ENCODE measurements at places on chromosomes 1 and 21.

GRCh38 chr1:171663036-171663853, 10.8 kb upstream of the MYOC start:
- no peak for DNase-seq

GRCh38 chr1:83781667-83782066, 217.3 kb downstream of the TTLL7 start:
- no peak for DNase-seq

- DNase-seq: no peak
These were observed 1059.5 kb upstream of the ADGRL4 start for GRCh38 chr1:80066060-80066459.

DNA sequence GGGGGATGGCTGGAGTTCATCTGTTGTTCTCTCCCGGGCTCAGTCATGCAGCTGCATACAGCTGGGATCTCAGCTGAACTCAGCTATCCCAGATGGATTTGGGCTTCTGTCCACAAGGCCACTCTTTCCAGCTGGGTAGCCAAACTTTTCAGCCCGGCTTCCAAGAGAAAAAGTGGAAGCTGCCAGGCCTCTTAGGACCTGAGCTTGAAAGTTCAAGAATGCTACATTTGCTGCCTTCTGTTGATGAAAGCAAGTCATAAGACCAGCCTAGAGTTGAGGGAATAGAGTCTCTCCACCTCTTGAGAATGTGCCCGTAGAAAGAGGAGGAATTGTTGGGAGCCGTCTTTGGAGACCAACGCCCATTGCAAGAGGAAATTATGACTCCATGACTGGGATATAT, 95.3 kb downstream of the C1orf21 start:
- no peak for DNase-seq

- DNase-seq: peak; percentile 88
These were observed 125.7 kb upstream of the CXADR start for GRCh38 chr21:17387030-17387617.

GRCh38 chr21:32978331-32979270, 47.1 kb upstream of the OLIG2 start:
- DNase-seq: no peak

DNA sequence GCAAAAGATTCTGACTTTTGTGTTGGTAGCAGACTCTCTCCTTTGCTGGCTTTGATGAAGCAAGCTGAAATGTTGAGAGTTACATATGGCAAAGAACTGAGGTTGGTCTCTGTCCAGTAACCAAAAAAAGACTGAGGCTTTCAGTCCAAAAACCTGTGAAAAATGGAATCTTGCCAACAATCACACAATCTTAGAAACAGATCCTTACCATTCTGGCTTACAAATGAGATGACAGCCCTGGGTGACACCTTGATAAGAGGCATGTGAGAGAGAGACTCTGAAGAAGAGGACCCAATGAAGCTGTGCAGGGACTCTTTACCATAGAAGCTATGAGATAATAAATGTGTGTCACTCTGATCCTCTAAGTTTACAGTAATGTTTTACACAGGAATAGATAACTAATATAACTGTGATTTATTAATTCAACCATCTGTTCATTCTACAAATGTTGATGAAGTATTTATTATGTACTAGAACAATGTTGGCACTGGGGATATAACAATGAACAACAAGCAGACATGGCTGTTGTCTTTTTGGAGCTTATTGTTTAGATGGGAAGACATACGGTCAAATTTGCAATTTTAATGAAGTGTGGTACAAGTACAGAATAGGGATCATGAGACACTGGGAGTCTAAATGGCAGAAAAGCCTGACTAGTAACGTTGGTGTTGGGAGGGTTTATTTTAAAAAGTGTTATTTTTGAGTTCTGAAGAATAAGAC, 251.0 kb downstream of the OLFM3 start:
- no peak for DNase-seq

DNA sequence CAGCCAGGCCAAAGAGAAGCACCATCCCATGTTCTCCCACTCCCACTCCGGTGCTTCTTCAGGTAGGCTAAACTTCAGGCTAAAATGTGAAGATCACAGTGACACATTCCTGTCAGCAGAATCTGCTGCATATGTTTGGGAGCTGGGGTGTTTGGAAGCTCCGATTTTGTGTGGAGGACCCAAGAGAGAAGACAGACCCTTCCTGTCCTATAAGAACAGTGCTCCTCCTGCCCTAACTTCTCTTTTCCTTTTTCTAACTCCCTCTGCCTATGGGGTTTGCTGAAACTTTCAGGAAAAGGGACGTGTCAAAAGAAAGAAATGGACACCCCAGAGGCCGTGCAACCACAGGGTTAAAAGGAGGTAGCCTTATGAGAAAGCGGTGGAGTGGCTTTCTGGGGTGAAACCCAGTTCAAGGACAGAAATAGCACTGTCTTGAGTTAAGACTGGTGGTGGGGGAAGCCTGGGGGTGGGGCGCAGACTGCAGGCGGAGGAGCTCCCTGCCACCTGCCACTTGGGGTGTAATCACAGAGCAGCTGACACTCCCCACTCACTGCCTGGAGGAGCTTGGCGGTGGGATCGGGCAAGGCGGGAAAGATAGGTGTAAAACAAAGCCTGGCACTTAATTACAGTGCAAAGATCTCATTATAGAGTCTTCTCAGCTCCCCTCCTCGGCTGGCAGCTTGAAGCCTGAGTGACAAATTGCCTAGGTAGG, 645 bp upstream of the TLR5 start:
- peak; percentile 20 for DNase-seq

- DNase-seq: no peak
These were observed 26.2 kb downstream of the HSPA13 start for GRCh38 chr21:14356746-14357145.

GRCh38 chr1:234844479-234845031, 234.6 kb upstream of the IRF2BP2 start:
- peak; percentile 44 for DNase-seq

DNA sequence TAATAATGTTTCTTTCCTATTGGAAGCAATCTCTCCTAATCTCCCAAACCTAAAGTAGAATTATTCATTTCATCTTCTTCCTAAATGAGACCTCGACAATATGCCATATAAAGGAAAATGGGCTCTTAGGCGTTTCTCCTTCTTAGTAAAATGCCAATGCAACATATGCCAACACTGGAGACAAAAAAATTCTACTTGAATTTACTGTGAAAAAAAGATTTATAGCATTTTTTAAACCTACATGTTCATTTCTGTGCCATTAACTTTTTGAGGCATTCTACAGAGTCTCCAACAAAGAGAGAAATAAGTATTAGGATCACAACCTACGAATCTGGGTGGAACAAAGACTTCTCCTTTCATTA, 1.3 kb downstream of the WDR47 start:
- DNase-seq: no peak

DNA sequence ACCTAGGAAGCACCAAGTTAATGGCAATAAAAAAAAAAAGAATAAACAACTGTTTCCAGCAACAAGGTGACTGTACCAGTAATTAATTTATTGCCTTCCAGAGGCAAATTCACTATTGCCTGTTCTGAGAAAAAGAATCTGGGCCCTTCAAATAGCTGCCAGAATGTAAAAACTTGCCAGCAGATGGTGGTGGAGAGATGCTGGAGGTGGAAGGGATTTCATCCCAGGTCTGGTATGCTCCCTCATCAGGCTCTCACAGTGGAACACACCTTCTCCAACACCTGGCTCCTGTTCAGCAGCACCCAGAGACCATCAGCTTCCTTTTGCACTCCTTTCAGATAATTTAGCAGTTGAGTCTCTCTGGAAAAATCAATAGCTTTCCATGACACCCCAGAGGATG, 792.9 kb upstream of the ADAMTS5 start:
- no peak for DNase-seq

DNA sequence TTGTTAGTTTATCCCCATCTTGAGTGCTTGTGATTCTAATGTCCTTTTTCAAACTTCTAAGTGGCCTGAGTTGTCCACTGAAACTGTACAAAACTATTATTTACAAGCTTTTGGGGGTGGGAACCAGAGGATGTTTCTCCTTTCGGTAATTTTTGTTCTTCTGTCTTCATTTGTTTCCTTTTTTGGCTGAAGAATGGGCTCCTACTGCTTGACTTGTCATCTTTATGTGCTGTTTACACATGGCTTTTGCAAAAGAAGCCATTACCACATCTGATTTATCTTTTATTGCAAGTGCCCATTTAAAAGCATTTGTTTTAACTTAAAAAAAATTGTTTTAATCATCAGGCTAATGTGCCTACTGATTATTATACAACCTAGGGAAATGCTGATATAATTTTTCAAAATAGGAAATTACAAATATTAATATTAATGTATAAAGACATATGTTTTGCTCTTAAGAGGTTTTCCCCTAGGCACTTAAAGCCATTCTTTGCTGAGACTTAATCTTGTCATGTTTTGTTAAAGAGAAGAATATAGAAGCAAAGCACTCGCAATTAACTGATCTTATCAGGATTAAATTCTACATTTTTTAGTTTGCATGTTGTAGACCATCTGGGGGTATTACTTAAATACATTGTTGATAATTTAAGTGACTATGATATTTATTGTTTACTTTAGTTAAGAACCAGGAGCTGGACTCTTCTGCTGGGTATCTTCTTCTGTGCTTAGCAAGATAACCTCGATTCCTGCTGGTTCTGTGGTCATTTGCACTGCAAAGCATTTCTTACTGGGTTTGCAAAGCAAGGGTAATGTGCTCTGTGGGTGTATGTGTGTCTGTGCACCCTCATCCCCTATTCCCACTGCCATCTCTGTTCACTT, 40.1 kb downstream of the TMEM200B start:
- DNase-seq: peak; percentile 15

DNA sequence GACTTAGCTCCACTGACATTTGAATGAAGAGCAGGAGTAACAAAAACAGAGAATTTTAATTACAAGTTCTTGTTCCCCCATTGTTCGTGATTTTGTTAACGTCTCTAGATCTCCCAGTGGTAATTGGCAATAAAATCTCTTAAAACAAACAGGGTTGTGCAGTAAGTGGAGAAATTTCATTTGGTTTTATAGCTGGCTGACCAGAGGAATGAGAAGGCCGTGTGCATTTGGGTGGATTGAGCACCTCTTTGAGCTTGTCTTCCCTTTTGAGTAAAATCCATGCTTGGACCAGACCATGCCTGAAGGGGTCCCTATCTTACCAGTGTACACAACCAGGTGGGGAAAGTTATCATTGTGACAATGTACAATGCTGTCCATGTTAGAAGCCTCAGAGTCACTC, 137.8 kb downstream of the HIVEP3 start:
- no peak for DNase-seq

DNA sequence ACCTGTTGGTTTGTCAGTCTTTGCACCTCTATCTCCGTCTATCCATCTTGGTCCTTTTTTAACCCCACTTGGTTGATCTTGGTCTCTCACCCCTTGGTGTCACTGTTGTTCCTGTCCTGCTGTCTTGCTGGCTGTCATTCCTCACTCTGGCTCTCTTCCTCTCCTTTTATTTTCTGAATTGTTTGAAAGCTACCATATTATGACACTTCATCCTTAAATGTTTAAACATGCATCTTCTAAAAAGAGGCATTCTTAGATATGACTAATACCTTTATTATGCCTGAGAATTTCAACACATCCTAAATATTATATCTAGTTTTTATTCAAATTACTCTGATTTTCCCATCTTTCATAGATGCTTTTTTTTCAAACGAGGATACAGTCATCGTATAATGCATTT, 37.0 kb downstream of the BACH1 start:
- peak; percentile 40 for DNase-seq

GRCh38 chr1:65422241-65423203, 2.1 kb downstream of the LEPR start:
- peak; percentile 53 for DNase-seq

- DNase-seq: no peak
These were observed 8.6 kb upstream of the UTS2 start for GRCh38 chr1:7861452-7861851.

GRCh38 chr1:159911326-159912070, 11.5 kb upstream of the CFAP45 start:
- DNase-seq: peak; percentile 55

DNA sequence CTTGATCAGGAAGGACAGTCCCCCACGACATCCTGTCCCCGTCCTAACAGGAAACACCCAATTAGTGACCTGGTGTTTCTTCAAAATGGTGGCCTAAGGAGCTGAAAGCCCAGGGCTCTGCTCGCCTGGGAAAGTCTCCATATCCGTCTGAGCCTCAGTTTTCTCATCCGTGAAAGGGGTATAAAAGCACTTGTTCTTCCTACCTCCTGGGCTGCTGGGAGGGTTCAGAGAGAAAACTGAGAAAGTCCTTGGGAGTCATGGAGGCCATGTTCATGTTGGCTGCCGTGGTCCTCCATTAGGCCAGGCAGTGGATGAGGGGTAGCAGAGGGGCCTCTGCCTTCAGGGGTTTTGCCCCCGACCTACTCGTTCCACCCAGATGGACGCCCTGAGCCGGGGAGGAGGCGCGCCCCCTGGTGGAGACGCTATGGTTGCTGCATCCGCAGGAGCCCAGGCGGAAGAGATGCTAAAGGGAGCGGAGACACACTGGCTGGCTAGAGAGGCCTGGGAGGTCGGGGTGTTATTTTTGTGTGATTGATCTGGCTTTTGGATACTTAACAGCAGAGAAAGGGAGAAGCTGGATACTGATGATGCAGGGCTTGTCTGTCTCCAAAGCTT, 113.5 kb downstream of the PRDM2 start:
- peak; percentile 58 for DNase-seq

DNA sequence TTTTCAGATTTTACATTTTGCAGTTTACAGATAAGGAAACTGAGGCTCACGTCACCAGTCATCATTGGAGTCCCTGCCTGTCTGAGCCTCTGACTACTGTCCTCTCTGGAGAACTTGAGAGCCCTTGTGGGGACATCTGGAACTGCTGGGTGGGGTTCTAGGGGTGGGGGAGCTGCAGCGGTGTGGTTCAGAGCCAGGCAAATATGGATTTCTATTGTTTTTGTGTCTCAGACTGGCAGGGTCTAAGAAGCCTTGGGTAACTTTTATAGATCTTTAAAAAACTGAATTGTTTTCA, 46.9 kb downstream of the IER5 start:
- peak; percentile 79 for DNase-seq

GRCh38 chr1:62796221-62796620, 12.3 kb downstream of the ATG4C start:
- DNase-seq: peak; percentile 79

Data from hematopoietic multipotent progenitor cell treated with erythropoietin and hydrocortisone succinate and interleukin-3 and kit ligand, for 4 days (in vitro differentiated cells).